Stimulated activated CD4-positive, alpha-beta T cell treated with anti-CD3 and anti-CD28 coated beads, Interleukin-1b, Interleukin-23, amount 100 ng/mL, for 1 hour (primary cell): ENCODE measurements at places on chromosomes 7 and 10.

- DNase-seq, result no peak
Measured at GRCh38 chr10:117928741-117929140, 118.0 kb downstream of the RAB11FIP2 start.

DNA sequence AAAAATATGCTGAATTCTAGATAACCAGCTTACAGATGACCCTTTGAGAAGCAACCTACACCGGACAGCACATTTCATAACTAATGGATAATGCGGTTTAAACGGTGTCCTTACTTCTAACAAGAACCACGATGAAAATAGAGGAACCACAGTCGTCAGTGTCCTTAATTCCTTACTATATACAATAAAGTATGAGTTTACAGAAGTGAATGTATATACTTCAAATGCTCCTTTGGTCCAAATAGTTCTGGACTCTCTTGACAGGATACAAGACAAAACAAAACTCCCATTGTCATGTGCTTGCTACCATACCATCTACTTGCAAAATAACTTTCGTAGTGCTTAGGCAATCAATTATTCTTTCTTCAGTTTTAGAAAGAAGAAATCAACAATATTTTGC lies 2.4 kb downstream of the NAMPT start:
- DNase-seq, result no peak

GRCh38 chr10:86107131-86107530 lies 259.5 kb downstream of the GRID1 start:
- DNase-seq, result no peak

GRCh38 chr7:22442882-22443369 lies 57.1 kb downstream of the STEAP1B start:
- DNase-seq, result no peak

DNA sequence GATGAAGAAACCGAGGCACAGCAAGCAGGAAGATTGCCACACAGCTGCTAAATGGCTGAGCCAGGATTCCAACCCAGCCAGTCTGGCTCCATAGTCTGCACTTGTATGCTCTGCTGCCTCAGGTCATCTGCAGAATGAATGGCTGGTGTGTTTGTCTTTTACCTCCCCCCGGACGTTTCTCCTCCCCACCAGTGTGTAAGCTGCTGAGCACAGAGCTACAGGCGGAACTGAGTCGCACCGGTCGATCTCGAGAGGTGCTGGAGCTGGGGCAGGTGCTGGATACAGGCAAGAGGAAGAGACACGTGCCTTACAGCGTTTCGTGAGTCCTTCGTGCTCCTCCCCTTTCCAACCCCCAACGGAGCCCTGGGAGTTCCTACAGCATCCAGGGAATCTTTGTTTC lies 2.6 kb downstream of the CNPY4 start:
- DNase-seq, result no peak

GRCh38 chr7:121504482-121504881 lies 108.4 kb upstream of the FAM3C start:
- no peak for DNase-seq

GRCh38 chr10:122466951-122467381 lies 5.6 kb downstream of the HTRA1 start:
- no peak for DNase-seq
